Coronary artery (tissue), 2 donors: ENCODE measurements at places on chromosomes 2 and 18.

- DNase-seq = no peak
These were observed 5.0 kb downstream of the FBLN7 start for GRCh38 chr2:112143150-112143549.

- DNase-seq = no peak
These were observed 5.4 kb upstream of the IL1R2 start for GRCh38 chr2:101986376-101986775.

DNA sequence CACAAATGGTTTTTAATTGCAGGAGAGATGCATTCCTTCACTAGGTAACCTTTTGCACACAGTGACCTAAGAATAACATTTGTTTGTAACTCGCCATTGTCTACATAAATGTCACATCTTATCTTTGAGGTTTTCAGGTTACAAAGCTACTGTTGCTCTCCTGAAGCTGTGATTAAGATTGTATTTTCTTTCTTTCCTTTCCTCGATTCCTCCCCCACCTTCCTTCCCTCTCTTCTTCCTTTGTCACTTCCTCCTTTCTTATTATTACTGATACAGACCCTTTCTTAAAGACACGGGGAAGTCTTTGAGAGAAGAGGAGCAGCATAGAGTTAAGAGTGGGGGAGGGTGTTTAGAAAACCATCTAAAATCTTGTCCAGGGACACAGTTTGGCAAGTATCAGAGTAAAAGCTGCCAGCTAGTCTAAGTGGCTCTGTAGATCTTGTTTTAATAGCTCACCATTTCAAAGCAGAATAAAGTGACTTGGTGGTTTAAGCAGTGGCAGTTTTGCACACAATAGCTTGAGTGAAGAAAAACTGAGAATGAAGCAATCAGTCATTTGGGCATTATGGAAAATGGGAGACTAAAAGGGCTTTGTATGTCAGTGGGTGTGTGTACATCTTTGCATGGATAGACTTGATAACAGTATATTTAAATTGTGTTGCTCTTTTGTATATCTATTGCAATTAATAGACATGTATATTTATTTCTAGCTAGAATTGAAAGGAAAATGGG is 10.9 kb downstream of the CERS6 start:
- no peak for DNase-seq

- DNase-seq = no peak
These were observed 265.9 kb downstream of the TFCP2L1 start for GRCh38 chr2:121019071-121019470.

- DNase-seq = no peak
These were observed 203.2 kb downstream of the SH3RF3 start for GRCh38 chr2:109331896-109332848.

DNA sequence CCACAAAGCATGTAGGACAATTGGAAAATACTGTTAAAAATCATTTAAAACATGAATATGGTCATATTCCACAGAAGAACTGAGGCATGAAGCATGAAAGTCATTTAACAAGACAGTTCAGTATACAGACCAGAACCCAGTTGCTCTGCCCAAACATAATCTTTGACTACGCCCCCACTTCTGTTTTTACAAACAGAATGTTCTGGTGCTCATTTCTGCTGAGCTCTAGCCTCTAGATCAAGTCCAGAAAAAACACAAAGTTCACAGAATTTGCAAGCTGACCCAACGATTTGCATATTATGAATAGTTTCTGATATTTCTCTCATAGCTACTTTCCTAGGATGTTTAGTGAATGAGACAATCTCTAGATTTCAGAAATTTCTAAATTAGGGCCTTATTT is 424.9 kb downstream of the PID1 start:
- DNase-seq = no peak

DNA sequence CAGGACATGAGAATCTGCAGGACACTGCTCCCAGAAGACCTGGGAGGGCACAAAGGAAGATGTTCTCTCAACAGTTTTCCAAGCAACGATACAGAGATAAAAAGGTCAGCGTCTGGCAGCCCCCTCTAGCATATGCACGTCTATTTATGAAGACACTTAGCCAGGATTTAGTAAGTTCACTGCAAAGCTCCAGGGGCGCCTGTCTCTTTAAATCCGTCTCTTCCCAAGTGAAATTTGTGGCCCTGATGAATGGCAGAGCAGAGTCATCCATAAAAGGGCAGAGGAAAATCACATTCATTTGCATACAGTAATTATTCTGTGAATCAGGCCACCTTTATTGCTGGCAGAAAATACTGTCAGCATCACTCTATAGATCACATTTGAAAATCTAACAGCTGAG is 390.9 kb upstream of the SMIM21 start:
- no peak for DNase-seq

- DNase-seq = no peak
These were observed 159.6 kb downstream of the BAZ2B start for GRCh38 chr2:159456500-159457426.

GRCh38 chr18:3207565-3207964 is 12.2 kb downstream of the MYOM1 start:
- DNase-seq = no peak

DNA sequence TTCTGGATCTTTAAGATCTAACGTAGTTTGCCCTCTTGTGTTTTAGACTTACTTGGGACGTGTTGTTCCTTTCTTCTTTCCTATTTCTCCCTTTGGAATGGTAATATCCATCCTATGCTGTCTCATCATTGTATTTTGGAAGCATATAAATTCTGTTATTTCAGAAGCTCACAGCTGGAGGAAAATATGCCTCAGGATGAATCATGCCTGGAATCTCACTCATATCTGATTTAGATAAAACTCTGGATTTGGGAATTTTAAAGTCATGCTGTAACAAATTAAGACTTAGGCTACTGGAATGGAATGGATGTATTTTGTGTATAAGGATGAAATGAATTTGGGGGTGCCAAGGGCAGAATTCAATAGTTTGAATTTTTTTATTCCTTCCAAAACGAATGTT is 245.2 kb upstream of the GULP1 start:
- no peak for DNase-seq

DNA sequence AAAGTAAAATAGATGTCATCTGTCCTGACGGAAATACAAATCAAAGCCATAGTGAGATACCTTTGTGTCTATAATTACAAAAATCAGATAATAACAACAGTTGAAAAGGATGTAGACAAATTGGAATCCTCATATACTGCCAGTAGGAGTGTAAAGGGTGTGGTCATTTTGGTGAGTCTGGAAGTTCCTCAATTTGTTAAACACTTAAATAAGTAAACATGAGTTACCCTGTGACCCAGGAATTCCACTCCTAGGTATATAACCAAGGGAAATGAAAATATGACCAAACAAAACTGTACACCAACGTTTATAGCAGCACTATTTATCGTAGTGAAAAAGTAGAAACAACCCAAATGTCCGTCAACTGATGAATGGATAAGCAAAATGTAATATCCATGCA is 24.0 kb downstream of the R3HDM1 start:
- DNase-seq = no peak

- no peak for DNase-seq
These were observed at the start of gene NTSR2 for GRCh38 chr2:11669454-11670291. Gene NTSR2 (minus strand): TSS chr2:11670195. CDS start chr2:11670129, 66 bp downstream.

- no peak for DNase-seq
These were observed 31.7 kb downstream of the GPR39 start for GRCh38 chr2:132448331-132448730.

- no peak for DNase-seq
These were observed 1499.0 kb upstream of the TMEFF2 start for GRCh38 chr2:193693758-193694157.

DNA sequence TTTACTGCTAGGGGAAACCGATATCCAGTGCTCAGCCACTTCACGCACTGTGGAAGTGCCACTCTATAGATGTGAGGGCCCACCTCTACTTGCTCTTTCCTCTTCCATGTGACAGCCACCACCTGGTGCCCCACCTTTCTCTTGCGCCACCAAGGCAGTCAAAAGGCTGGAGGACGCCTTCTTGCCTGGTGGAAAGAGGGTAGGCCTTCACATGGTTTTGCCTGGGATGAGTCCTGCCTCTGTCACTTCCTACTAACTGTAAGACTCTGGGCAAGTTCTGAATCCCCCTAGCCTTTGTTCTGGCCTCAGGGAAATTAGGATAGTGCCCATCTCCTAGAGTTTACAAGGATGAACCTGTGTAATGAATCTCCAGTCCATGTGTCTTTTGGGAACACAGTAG is 66.1 kb upstream of the ODC1 start:
- DNase-seq = peak; percentile 38

- no peak for DNase-seq
These were observed 174.3 kb downstream of the KCNE4 start for GRCh38 chr2:223226264-223226663.

DNA sequence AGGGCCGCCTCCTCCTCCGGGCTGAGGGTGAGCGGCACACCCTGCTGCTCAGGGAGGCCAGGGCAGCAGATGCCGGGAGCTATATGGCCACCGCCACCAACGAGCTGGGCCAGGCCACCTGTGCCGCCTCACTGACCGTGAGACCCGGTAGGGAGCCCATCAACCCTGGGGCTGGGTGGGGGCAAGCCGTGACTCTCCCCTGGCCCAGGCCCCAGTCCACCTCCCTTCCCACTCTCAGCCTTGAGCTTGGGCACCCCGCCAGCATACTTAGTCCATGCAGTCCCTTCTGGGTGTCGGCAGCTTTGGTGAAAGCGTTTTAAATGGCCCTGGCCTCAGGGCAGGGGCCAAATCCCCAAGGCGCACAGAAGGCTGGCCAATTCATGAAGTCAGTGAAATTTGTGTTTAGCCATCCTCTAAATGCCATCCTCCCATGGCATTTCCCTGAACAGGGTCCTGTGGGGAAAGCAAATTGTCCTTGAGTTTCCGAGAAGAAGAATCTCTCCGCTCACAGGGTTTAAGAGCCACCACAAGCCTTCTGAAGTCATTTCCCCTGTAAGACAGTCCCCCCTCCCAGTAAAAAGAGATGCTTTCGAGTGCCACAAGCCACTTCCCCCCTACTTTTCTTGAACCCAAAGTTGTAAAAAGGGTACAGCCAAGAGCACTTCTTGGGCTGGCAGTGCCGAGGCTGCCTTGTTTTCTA is 17.2 kb downstream of the SPEG start:
- DNase-seq = peak; percentile 95

DNA sequence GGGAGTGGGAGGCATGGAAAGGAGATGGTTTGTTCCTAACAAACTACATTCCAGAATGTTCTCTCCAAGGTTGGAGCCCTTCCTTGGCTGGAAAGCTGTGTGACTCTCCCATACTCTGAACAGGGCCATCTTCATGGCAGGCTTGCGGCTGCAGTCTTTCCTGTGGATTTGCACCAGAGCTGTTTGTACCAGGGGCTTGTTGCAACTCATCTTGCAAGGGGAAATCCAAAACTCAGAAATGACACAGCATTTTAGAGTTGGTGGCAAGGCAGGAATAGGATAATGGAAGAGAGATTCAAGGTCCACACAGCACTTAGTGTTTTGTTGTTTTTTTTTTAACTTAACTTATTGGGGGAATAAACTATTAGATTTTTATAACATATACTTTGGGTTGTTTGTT is 73.7 kb upstream of the ZNF516 start:
- no peak for DNase-seq

GRCh38 chr18:22504251-22505030 is 86.7 kb upstream of the CTAGE1 start:
- DNase-seq = no peak

DNA sequence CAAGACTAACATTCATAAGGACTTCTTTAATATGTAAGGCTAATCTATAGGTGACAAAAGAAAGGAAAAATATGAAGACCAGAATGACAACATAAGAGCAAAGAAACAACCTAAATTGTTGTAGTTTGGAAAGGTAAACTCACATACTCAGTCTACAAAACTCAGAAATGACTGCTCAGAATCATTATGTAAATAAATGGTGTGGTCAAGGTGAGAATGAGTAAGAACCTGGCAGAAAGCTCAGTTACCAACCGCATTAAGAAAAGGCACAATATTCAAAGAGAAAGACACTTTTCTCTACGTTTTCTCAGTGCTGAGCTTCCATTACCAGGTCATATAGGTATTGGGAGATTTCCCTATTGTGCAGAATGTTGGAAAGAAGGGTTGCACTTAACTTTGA is 15.8 kb downstream of the ATF2 start:
- no peak for DNase-seq

DNA sequence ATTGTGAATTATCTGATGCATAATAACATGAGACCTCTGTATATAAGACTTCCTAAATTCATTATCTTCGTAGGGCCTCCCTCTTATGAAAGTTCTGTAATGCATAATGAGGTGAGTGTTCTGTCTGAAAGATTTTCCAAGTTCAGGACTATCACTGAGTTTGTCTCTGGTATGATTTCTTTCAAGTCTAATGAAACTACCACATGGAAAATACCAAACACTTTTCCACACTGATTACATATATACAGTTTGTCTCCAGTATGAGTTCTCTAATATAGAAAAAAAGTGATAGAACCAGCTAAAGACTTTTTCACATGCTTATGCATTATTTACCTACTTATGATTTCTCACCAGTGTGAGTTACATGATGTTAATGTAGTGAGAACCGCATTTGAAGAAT is 34.7 kb downstream of the CTNNA2 start:
- DNase-seq = no peak

GRCh38 chr2:10302479-10303180 is at the start of gene HPCAL1:
Gene HPCAL1 (plus strand): TSS chr2:10302904. CDS start chr2:10419758, 116,854 bp downstream.
- DNase-seq = peak; percentile 88

DNA sequence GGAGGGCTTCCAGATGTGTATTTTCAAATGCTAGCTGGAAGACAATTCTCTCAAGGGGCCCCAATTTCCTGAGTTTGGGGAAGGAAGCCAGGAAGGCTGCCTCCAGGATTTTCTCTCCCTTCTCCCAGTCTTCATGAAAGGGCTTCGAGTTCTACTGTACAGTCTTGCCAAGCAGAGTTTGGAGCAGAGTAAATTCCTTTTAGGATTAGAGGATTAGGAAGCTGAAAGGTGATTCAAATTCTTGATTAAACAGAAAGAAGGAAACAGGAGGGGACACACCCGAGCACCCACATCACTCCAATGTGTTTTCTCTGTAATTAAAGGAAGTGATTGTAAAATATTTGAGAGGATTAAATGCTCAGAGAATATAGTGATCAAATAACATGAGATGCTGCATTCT is 217.8 kb downstream of the SETBP1 start:
- no peak for DNase-seq

DNA sequence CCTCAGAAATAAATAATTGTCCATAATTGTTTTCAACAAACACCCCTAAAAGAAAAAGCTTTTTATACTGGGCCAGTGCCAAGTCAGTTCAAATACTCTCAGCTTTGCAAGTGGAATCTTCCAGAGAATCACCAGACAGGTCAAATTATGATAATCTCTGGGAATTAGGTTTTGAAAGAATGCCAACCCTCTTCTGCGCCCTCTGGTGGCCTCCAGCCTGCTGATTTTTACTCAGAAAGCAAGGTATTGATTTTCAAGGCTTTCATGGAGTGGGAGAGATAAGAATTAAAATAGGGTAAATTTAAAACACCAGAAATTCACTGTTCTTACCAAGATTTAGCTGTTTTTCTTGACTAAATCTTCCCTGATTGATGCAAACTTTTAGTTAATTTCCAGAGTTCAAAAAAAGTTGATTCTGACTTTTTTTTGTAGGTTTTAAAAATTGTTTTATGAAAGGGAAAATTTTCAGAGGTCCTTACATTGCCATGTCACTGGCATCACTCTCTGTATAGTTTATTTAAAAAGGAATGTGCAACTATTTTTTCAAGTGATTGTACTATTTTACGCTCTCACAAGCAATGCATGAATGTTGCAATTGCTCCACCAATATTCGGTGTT is 282.9 kb upstream of the TNP1 start:
- DNase-seq = no peak
